Activated CD4-positive, alpha-beta T cell treated with anti-CD3 and anti-CD28 coated beads for 36 hours (primary cell): ENCODE measurements at places on chromosomes 12 and 14.
A peak's percentile ranks its signal among the peaks of the same experiment; 100 is the strongest.

- DNase-seq: no peak
Measured at GRCh38 chr12:71024281-71024680, 103.7 kb upstream of the PTPRR start.

GRCh38 chr14:64720131-64720576 is 15.9 kb downstream of the PLEKHG3 start:
- no peak for DNase-seq

DNA sequence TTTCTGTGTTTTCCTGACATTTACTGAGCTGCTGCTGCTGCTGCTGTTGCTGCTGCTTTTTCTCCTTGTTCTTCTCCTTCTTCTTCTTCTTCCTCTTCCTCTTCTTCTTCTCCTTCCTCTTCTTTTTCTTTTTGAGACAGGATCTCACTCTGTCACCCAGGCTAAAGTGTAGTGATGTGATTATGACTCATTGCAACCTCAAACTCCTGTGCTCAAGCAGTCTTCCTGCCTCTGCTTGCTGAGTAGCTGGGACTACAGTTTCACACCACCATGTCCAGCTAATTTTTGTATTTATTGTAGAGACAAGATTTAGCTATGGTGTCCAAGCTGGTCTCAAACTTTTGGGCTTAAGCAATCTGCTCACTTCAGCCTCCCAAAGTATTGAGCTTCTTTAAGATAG is 95.8 kb downstream of the TMTC3 start:
- DNase-seq: peak; percentile 23

DNA sequence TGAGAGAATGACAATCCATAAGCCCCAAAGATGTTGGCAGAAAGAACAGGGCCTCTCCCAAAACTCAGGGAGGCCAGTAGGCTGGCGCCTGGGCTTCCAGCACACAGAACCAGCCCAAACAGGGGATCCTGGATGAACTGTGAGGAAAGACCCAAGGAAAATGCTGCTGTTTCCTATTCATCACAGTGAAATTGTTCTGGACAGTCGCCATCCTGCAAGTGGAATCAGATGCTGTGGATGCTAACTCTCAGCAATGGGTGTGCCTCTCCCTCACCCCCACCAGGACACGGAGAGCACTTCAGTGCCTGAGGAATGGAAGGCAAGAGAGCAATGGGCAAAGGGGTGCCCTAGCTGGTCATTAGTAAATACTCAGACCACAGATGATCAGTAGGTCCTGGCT is 80.8 kb downstream of the ANO2 start:
- DNase-seq: no peak
